ENCODE measurements at places on chromosomes 1 and 21.

DNA sequence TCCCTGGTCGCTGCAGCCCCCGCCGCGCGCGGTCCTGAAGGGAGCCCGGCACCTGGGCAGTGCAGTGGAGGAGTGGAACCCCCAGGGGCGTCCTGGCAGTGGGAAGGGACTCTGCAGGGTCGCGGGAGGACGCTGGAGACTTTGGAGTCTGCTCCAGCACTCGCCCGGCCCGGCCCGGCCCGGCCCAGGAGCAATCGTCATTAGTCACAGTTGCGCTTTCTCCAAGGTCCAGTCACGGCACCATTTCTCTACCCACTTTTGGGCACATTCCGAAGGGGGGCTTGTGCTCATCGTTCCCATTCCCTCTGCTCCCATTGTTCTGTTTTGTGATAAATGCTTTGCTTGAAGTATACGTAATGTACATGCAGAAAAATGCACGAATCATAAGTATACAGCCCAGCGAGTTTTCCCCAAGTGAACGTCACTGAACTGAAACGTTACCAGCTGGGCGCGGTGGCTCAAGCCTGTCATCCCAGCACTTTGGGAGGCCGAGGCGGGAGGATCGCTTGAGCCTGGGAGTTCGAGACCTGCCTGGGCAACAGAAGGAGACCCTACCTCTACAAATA is 999 bp downstream of the THAP3 start:
- peak; percentile 6 for DNase-seq

GRCh38 chr1:63891060-63891690 is 117.4 kb downstream of the ROR1 start:
- DNase-seq, result no peak

GRCh38 chr1:113657556-113658063 is 101.7 kb downstream of the PHTF1 start:
- no peak for DNase-seq

DNA sequence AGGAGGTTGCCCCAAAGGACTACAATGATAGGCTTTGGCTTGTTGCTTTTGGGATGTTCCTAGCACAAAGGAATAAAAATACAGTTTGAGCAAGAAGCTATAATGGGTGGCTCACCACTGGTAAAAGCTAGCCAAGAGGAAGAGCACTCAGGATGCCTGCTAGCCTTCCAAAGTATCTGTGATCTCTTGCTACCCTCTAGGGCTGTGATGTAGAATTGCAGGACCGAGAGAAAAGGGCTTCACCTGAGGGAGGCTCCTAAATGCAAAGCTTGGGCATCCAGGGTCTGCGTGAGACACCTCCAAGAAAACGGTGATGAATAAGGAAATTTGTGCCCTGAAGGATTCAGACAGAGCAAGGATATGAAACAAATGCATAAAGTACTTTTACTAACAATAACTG is 17.7 kb downstream of the IVL start:
- DNase-seq, result peak; percentile 38

DNA sequence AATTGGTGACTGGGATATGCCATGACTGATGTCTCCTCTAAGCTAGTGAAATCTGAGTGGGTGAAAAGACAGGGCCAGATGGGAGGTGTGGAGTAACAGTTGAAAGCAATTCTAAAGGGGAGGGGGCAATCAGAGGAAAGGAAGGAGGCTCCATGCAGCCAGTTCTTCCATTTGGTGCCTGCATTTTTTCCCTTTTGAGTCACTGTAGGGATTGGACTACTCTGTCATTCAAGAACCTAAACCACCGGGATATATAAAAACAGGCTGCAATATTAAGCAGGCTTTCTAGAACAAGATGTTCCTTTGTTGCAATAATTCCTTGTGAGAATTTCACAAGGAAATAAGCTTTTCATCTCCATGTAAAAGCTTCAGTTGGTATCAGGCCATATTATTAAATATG is 18.3 kb downstream of the CLIC6 start:
- no peak for DNase-seq
